ENCODE measurements at places on chromosomes 12 and 14.

GRCh38 chr12:109271418-109271817 is 37.7 kb downstream of the FOXN4 start:
- no peak for DNase-seq

DNA sequence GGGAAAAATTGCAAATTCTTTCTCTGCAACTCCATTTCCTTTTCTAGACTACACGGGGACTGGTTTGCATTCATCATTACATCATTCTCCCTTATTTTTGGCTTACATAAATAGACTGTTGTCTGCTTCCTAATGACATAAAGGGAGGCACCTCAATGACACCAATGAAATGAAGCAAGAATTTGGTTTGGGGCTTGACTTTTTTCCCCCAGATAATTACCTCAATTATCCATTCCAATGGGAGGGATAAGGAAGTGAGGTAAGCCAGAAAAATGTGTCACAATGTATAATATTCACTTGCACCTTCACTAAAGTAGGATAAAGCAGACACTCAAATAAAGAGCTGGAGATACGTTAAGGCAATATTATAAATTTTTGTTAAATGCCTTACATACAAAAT is 240.6 kb upstream of the GRIP1 start:
- DNase-seq, result no peak

- no peak for DNase-seq
These were observed 103.7 kb upstream of the NUDT4 start for GRCh38 chr12:93273834-93274564.

DNA sequence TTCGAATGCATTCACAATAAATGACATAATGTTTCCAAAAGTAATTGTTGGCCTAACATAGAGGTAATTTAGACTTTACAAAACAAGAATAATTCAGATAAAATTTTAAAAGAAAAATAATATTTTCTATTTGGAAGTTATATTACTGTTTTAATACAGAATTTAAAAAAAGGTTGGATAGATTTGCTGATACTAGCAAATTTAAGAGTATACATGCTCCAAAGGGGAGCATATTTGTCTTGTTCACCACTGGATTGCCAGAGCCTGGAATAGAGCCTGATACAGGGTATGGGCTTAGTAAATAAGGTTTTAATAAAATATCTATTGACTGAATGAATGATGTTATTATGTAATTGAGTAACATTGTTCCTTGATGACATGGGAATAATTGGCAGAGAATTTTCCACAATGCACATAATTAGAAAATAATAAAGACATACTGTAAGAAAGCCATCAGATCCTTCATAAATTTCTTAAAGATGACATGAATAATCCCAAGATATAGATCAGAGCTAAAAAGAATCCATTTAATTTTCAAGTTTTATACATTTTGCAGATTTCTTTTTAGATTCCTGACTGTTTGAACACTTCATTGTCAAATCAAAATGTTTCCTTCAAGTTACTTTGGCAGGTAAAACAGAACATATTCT is 305.3 kb downstream of the SLC6A15 start:
- DNase-seq, result no peak

GRCh38 chr14:74531467-74531866 is 37.9 kb downstream of the ISCA2 start:
- DNase-seq, result no peak

DNA sequence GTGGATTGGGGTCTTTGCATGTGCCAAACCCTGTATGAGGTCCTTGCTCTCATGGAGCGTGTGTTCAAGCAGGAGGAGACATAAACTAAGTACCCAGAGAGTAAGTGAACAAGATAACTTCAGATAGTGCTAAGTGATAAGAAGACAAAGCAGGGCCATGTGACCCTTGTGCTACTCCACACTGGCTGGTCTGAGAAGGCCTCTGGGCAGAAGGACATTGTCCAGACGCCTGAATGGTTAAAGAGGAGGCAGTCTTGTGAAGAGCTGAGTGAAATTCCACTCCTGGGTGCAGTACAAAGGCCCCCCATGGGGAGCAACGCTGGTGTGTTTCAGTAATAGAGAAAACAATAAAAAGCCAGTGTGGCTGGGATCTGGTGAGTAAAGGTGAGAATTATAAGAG is 93.3 kb upstream of the RIC8B start:
- DNase-seq, result no peak

DNA sequence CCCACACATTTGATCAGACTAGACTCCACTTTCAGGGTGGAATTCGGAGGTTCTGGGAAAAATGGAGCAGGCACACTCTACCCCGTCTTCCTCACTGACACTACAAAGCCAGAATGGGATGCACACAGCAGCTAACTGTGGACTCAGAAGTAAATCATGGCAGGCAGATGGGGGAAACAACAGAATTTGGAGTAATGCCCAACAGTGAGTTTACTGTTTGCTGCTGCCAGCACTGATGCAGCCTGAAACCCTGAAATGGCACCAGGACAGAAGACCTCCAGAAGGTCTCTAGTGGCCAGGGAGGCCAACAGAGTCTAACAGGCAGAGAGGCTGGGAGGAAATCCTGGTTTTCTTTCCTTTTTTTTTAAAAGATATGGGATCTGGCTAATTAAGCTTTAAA is 24.6 kb downstream of the KCTD10 start:
- DNase-seq, result no peak

DNA sequence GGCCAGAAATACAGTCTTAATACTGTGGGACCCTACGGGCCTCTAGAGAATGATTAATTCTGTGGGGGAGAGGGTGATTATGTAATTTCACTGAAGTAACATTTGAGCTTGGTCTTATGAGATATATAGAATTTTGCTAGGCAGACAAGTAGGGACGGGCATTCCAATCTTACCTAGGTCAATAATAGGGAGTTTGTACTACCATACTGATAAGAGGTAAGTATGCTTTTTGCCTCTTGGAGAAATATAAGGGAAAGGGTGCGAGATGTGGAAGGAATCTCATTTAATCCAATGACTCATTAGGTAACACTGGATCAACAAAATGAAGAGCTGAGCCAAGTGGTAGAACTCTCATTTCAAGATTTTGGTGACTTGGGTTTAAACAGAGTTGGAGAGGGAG is 5.2 kb downstream of the RAB5B start:
- no peak for DNase-seq

GRCh38 chr12:120588371-120588770 is 7.2 kb upstream of the POP5 start:
- DNase-seq, result no peak

GRCh38 chr12:2183556-2184541 is 131.1 kb downstream of the CACNA1C start:
- no peak for DNase-seq

GRCh38 chr14:58826845-58827686 is 189.3 kb downstream of the DACT1 start:
- no peak for DNase-seq

- no peak for DNase-seq
These were observed 14.5 kb upstream of the GPR162 start for GRCh38 chr12:6807170-6807569.

DNA sequence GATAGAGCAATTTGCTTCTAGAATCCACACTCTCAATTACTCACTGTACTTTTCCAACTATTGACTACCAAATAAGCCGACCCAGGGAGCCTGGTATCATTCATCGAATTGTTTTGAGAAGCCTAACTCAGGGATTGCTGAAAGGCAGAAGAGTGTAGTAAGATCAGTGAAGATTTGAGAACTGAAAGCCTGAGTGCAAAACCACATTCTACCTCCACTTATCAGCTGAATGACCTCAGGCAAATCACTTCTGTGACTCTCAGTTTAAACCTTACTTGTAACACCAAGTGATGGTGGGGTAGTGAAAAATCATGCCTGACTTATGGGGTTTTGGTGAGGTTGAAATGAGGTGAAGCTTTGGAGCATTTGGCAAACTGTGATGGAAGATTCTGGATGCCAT is 126.1 kb upstream of the MAX start:
- DNase-seq, result no peak

DNA sequence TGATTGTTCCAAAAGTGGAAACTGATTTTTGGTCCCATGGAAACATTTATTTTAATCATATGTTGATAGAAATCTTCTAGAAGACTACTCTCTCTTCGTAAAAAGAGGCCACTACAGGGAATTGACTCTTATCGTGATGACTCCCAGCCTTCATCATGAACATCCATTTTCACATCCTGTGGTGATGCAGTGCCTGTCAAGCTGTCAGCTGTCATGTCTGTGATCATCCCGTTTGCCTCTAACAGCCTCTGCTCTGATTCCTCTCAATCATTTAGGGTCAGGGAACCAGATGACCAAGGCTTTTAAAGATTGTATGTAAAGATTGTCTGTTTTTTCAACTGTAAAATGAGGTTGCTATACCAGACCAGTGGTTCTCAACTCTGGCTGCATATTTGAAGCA is 419.0 kb upstream of the MGAT4C start:
- no peak for DNase-seq

DNA sequence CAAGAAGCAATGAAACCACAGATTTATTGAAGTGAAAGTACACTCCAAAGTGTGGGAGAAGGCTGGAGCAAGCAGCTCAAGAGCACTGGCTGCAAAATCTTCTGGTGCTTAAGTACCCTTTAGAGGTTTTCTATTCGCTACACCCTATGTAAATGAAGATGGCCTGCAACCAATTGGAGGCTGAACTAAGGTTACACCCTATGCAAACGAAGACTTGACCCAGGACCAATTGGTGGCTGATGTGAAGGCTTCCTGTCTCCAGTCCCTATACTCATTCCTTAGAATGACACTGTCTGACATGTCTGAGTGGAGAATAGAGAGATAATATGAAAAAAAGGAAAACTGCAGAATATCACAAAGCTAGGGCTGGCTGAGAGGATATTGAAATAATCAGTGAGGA is 57.2 kb downstream of the ALG10B start:
- DNase-seq, result no peak

DNA sequence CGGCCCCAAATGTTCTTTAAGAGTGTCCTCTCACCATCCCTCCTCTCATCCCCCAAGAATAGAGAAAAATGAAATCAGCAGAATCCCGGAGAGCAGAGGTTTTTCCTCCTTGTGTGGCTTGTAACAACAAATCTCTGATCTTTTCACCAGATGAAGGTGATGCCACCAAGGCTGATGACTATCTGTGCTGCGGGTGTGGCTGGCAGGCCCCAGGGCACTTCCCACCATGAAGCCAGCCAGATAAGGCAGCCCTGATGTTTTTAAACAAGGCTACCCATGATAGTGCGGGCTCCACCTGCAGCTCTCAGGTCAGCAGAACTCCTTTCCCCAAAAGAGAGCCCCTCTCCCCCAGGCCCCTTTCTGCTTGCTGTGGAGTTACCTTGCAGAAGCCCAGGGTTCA is 58.0 kb upstream of the PARP11 start:
- no peak for DNase-seq

GRCh38 chr14:89588016-89588415 is 171.0 kb upstream of the FOXN3 start:
- DNase-seq, result peak; percentile 57

DNA sequence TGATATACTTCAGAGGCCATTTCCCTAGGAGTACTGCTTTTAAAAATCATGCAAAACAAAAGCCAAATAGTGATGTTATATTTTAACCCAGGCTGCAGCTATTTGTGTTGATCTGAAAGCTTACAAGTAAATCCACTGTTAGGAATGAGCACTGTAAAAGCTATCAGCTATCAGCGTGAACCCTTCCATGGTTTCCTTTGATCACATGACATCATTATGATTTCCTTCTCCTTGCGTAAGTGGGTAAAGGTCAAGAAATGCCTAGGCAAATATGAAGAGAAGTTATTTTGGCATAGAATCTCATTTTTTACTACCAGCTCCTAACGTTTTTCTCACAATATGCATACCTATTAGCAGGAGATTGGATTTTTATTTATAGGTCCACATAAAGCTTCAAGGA is 48.6 kb upstream of the CATSPERB start:
- no peak for DNase-seq

DNA sequence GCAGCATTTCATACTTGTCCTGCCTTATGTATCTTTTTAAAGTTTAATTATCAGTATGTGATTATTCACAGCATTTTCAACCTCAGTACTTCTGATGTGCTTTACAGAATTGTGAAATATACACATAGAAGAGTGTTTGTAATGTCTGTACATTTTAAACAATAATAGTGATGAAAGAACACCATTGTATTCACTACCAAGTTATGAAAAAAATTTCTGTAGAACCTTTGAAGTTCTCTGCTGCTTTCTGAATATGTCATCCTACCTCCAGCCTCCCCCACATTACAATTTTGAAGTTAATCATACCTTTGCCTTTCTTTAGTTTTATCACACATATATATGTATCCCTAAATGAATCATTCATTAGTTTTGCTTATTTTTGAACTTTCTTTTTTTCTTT is 24.8 kb downstream of the FRMD6 start:
- no peak for DNase-seq

DNA sequence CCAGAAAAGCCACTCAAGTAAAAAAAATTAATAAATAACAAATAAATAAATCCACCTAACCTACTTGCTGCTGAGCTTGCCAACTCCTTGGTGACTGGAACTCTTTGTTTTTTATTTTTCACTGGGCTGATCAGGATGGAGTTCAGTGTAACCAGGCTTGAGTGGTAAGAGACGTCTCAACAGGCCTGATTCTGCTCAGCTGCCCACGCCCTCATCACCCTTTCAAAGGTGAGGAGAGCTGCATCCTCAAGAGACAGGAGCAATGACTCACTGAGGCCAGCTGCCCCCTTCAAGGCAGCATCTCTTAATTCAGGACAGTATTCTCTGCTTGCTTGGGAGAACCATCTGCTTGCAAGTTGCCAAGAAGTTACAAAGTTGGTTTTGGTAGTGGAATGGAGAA is 111.9 kb upstream of the CPM start:
- no peak for DNase-seq

- DNase-seq, result no peak
These were observed 8.5 kb downstream of the RAB15 start for GRCh38 chr14:64963611-64964010.

DNA sequence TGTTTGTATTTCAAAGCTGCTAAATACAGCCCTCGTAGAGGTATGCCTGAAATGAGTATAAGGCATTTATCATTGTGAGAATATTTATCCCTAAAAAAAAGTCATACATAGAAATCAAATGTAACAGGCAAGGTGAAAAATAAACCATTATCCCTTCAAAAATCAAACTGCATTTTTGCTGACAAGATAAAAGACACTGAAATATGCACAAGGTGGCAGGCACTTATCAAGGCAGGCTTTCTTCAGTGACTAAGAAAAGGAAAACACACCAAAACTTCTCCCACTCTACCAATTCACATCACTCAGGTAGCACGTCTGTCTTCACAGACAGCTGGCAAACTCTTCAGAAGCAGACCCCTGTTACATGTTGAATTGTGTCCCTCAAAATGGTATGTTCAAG is 23.6 kb downstream of the ARMH4 start:
- no peak for DNase-seq

DNA sequence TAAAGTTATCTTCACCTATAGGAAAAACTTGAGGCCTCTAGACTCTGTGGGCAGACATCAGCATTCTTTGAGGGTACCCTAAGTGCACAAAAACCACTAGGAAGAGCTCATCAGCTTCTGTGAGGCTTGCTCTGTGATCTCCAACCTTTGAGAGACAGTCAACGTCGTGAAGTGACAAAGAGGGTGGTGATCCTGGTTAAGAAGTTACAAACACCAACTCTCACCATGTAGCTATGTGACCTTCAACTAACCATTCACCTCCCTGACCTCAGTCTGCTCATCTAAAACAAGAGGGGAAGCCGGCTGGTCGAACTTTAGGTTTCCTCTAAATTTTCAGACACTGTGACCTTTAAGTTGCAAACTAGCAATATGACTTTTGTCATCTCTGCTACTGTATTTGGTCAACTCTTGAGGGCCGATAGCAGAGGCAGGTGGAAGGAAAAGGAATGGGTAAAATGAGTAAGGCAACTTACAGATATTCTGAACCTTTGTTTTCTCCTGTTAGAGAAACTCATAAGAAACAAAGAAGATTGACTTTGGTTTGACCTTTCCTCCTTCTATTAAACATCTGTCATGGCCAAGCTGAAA is 103.2 kb upstream of the PARP11 start:
- no peak for DNase-seq

Data from CD14-positive monocyte (primary cell).